ENCODE measurements at places on chromosomes 7 and 10. TPM values are rescaled to one million over a fixed set of nuclear protein-coding genes. Genes with fewer than 3 reads are reported as not detected.

The INMT gene
- 10.2 TPM for total RNA-seq

The TBXAS1 gene
- total RNA-seq, result 156 TPM

The LRRC61 gene
- total RNA-seq, result 10.8 TPM

The POLD2 gene
- total RNA-seq, result 31.9 TPM

The CPEB3 gene
- 10.1 TPM for total RNA-seq

The MALRD1 gene
- total RNA-seq, result 0.23 TPM

The UCMA gene
- not detected for total RNA-seq

The MACC1 gene
- 7.0 TPM for total RNA-seq

The GRM3 gene
- not detected for total RNA-seq

The TAS2R4 gene
- total RNA-seq, result 4.8 TPM

The GPR26 gene
- total RNA-seq, result not detected

The CDNF gene
- 1.5 TPM for total RNA-seq

The AGAP9 gene
- 4.2 TPM for total RNA-seq

The FAM25A gene
- total RNA-seq, result not detected

The NPSR1 gene
- not detected for total RNA-seq

The BRAT1 gene
- total RNA-seq, result 27.7 TPM

The UCN3 gene
- total RNA-seq, result not detected

The ANXA8L1 gene
- 0.42 TPM for total RNA-seq

The PKD2L1 gene
- total RNA-seq, result 3.0 TPM

The TWIST1 gene
- total RNA-seq, result not detected

The LHFPL3 gene
- not detected for total RNA-seq

The NRP1 gene
- total RNA-seq, result 202 TPM

The PNLIPRP2 gene
- total RNA-seq, result not detected

The HNRNPA2B1 gene
- total RNA-seq, result 549 TPM

The ADAP1 gene
- total RNA-seq, result 35.4 TPM

The CALHM3 gene
- total RNA-seq, result not detected

The VIPR2 gene
- total RNA-seq, result 1.4 TPM

The TMEM178B gene
- total RNA-seq, result 4.3 TPM

The PARD3 gene
- 11.5 TPM for total RNA-seq
